Renal pelvis (tissue), 12 donors: ENCODE measurements at places on chromosomes 16 and 17.

GRCh38 chr16:66695471-66695934 is 1.0 kb downstream of the CMTM4 start:
- no peak for DNase-seq

- peak; percentile 8 for DNase-seq
These were observed 85.6 kb downstream of the WNT3 start for GRCh38 chr17:46732754-46733398.

DNA sequence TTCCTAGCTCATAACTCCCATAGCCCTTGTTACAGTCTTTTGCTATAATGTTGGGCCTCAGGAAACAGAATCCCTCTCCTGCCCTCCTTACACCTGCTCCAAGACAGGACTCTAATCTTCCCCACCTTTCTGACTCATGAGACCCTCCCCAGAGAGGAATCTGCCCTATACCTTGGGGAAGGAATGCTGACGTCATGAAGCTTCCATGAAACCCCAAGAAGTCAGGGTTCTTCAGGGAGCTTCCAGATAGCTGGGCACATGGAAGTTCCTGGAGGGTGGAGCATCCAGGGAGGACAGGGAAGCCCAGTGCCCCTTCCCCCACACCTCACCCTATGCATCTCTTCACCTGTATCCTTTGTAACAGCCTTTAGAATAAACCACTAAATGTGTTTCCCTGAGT is 285.7 kb downstream of the SOX9 start:
- no peak for DNase-seq

- no peak for DNase-seq
These were observed 18.1 kb downstream of the POLR2A start for GRCh38 chr17:7502171-7502847.

GRCh38 chr17:78920528-78920927 is 4.7 kb downstream of the TIMP2 start:
- DNase-seq: no peak

GRCh38 chr17:65102788-65103187 is 34.4 kb upstream of the RGS9 start:
- no peak for DNase-seq

- no peak for DNase-seq
These were observed 62.6 kb downstream of the ENGASE start for GRCh38 chr17:79137015-79137788.

GRCh38 chr16:516301-516700 is 11.2 kb upstream of the CAPN15 start:
- DNase-seq: no peak

DNA sequence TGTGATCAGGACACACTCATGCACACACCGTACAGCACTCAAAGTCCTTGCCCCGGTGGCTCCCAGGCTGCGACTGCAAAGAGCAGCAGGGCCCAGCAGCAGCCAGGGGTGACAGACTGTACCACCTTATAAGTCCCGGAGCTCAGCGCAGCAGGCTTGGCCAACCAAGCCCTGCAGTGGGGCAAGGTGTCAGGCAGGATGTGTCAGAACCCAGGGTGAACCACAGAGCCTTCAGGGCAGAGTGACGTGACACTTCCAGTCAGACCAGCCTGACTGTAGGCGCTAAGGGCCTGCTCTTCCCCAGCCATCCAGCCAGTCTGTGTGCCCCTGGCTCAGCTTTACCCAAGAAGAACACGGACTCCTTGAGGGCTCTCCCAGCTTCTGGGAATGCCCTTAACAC is 204.1 kb downstream of the COPRS start:
- no peak for DNase-seq

DNA sequence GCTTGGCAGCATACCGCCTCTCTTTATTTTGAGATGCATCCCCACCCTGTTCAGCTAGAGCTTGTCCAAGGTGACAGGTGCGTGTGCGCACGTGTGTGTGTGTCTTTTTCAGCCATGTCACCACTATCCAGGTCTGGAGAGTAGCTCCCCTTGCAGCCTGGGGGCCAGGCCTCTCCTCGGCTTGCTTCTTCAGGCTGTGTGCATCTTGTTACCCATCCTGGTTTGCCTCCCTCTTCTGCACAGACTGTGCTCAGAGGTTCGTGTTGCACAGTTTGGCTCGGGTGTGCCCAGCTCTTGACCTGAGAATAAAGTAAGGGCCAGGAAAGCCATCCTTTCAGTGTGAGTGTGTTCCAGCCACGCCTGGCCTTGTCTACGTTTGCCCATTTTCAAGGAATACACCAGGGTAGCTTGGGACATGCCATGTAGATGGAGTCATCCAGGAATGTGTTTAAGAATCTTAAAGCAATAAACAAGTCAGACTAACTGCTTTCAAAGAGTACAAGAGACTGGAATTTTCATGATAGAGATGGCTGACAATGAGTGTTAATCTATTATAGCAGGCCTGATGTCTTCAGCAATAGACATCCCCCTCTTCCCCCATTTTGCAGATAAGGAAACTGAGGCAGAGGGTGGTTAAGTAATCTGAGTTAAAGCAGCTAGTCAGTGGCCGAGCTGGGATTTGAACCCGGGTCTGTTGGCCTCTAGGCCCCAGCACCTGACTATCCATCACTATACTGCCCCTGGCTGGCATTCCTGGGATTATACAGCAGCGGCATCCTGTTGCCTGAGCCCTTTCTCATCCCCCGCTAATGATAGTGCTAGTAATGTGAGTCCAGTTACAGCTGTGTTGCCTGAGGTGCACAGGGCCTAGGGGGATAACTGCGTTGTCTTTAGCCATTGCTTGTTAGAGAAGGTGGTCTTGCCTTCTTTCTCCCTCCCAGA is 77.9 kb downstream of the KSR1 start:
- DNase-seq: no peak

GRCh38 chr17:73090396-73091202 is 1.9 kb downstream of the SLC39A11 start:
- no peak for DNase-seq

GRCh38 chr16:86640265-86640843 is 62.0 kb downstream of the FOXL1 start:
- no peak for DNase-seq

GRCh38 chr16:84672276-84673202 is 24.2 kb downstream of the KLHL36 start:
- DNase-seq: no peak

DNA sequence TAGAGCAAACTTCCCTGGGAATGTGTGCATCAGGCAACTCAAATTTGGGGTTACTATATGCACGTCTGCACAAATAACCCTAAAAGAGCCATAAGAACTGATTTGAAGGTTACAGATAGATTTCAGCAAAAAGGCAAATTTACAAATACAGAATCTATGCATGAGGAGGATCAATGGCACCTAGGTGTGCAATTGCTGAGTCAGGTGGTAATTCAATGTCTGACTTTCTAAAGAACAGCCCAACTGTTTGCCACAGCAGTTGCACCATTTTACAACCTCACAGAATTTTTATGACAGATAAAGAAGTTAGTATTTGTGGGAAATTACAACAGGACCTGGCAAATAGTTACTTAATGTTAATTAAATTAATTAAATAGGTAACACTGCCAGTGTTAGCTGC is 405.5 kb downstream of the TMEM114 start:
- DNase-seq: no peak

DNA sequence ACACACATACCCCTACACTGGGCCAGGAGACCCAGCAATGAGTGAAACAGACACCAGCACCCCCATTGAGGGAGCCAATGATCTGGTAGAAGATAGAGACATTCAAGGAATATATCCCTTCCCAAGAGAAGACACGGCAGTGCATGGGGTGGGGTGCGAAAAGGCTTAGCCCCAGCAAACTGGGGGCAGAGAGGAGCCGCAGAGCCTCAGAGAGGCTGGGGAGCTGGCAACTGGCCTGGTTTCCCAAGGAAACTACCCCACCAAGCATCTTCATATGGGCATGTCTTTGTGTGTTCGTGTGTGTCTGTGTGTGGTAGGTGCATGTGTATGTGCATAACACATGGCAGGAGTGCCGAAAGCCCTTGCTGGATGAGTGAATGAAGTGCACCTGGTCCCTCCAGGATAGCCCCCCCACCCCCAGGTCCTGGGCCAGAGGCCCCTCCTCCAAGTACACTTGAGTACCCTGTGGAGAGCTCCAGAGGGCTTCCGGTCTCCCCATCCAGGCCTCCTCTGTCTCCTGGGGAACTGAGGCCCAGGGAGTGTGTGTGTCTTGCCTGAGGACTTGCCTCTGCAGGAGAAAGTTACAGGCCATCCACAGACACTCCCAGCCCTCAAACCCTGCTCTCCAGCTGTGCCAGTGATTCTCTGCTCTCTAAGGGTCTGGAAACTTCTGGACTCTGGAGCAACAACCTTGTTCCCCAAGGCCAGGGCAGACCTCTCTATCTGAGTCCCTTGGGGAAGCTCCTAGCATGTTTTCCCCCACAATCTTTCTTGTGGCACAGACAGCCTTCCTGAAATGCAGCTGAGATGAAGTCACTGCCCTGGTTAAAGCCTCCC is 15.9 kb downstream of the TBX2 start:
- no peak for DNase-seq

DNA sequence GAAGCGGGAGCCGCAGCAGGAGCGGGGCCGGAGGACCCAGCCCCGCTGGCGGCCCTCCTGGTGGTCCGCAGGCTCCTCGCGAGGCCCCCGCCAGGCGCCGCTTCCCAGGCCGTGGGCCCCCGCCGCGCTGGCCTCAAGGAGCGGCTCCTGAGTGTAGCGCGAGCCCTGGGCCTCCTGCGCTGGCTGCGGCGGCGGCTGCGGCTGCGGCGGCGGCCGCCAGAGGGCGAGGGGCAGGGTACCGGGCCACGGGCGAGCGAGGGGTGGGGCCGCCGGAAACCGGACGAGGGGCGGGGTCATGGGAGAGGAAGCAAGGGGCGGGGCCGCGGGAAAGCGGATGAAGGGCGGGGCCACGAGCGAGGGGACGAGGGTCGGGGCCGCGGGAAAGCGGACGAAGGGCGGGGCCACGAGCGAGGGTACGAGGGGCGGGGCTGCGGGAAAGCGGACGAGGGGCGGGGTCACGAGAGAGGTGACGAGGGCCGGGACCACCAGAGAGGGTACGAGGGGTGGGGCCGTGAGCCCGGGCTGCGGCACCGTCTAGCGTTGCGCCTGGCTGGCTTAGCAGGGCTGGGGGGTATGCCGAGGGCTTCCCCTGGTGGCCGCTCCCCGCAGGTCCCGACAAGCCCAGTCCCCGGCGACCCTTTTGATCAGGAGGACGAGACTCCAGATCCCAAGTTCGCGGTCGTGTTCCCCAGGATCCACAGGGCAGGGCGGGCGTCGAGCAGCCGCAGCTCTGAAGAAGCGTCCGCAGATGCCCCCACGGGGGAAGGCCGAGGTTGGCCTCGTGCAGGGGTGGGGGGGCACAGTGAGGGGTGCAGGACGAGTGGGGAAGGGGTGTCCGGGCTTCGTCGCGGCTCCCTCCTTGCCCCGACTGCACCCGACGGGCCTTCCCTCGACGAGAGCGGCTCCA is 1.7 kb downstream of the MYO15B start:
- peak; percentile 93 for DNase-seq

- DNase-seq: no peak
These were observed 13.2 kb upstream of the ARL2BP start for GRCh38 chr16:57231821-57232350.

DNA sequence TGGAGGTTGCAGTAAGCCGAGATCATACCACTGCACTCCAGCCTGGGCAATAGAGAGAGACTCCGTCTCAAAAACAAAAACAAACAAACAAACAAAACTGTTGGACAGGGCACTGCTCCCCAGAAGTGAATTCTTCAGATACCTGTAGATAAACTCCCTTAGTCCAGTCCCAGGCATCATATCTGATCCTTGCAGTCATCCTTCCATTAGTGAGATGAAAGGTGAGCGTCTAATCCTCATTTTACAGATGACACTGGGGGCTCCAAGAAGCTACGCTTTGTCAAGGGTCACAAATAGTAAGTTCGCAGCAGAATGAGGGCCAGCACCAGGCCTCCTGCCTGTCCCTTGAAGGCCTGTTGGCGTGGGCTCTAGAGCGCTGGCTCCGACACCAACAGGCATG is 102.0 kb downstream of the OR1D5 start:
- DNase-seq: no peak

GRCh38 chr16:30637944-30638343 is 12.8 kb upstream of the PRR14 start:
- DNase-seq: no peak

DNA sequence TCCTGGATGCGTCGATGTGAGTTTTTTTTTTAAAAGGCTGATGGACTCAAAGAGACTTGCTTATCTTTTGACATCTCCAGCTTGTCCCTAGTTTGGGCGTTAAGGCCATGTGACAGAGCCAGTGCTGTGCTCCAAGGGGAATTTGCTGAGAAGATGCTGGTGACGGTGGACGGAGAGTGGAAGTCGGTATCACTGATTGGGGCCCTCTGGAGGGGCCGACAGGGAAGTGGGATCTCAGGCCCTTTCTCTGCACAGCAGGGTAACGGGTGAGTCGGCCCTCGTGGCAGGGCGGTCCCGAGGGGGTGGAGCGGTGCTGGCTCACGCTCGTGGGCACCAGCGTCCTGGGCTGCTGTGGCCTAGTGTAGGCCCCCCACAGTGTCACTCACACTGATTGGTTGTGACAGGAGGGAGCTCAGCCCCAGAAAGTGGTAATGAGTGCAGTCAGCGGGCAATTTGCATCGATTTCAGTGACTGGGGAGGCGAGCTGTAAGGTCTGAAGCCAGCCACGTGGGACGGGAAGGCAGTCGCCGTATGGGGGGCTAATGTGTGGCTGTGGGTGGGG is 91.3 kb downstream of the TBC1D16 start:
- no peak for DNase-seq

- DNase-seq: no peak
These were observed 88.2 kb downstream of the NOG start for GRCh38 chr17:56681561-56682266.

- peak; percentile 48 for DNase-seq
These were observed 30.0 kb upstream of the RNF43 start for GRCh38 chr17:58447039-58447975.

- DNase-seq: no peak
These were observed 416 bp downstream of the RNF43 start for GRCh38 chr17:58416937-58417299.

DNA sequence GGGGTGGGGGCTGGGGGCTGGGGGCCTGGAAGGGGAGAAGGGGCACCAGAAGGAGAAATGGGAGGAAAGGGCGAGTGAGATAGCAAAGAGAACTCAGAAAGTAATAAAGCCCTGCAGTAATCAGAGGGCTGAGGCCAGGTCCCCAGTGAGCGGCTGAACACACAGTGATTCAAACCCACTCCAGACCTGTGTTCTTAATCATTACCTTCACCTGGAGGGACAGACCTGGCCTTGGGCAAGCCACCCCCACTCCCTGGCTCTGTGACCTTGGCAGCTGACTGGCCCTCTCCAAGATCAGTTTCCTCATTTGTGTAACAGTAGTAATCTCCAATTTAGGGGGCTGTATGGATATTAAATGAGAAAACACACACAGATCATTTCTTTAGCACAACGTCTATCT is 150.4 kb downstream of the WWOX start:
- DNase-seq: no peak
